ENCODE measurements at places on chromosomes 5 and 9.

- no peak for DNase-seq
Measured at GRCh38 chr5:107329850-107330249, 340.9 kb downstream of the EFNA5 start.

DNA sequence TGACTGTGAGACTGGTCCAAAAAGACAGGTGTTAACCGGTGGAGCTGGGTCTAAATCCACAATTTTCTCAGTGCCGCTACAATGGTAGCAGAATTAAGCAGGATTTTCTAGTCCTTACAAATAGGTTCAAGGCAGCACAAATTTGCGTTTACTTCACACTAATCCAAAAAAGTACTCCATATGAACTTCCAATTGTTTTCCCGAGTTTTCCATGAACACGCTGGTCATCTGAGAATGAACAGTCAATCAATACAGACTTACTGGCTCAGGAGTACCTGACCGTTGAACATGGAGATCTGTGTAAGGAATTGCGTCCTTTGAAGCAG, 709 bp downstream of the SLC35D2 start:
- no peak for DNase-seq

- no peak for DNase-seq
Measured at GRCh38 chr5:96972599-96973334, 36.9 kb downstream of the LNPEP start.

DNA sequence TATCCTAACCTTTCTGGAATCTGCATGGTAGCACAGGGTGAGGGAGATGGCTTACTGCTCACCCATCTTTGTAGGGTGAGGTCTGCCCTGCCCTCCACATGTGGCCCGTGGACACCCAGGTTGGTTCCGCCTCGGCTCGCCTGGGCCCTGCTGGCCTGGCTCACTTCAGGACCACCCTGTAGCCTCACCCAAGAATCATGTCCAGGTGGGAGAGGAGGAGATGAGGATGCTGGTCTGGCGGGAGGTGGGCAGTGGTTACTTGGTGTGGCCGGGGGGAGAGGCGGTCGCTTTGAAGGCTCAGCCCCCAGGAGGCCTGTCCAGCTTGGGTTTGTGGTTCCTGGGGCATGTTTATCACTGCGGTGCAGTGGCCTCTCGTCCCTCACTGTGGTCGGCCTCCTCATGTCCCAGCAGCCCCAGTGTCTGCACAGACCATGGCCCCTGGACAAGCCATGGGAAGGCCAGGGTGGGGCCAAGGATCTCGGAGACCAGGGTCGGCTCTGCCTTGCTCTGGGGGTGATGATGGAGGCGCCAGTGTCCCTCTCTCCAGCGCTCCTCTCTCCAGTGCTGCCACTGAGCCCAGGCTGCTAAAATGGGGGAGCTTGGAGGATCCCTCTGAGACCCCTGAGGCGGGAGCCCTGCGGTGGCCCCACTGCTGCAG, 4.6 kb downstream of the OBP2B start:
- no peak for DNase-seq

GRCh38 chr9:80561526-80561925, 989.8 kb downstream of the TLE4 start:
- DNase-seq = no peak

DNA sequence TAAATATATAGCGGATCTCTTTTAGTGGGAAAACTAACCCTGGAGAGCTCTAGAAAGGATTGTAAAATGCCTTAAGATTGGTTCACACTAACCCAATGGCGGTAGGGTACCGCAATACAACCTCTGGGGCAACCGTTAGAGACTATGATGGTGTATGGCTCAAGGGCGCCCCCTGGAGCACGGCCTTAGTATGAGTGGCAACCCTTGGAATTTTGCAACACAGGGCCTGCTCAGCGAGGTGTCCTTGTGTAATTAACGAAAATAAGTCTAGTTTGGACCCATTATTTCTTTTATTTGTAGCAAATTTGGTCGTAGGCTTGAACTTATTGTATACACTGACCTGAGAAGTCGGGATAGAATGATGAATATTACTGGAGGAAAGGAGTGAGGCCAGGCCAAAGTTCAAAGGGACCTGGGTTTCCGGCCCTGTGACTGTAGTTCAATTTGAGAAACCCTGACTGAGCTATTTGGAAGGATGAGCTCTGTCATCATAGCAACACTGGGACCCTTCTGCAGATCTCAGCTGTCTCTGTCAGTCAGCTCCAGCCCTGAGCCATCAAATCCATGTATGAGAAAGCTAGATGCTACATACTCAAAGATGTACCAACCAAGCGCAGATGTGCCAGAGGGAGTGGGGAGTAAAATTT, 54.8 kb downstream of the CAMK4 start:
- peak; percentile 93 for DNase-seq

GRCh38 chr5:36407396-36407795, 105.7 kb upstream of the RANBP3L start:
- DNase-seq = no peak

GRCh38 chr9:3863686-3864085, 337.9 kb upstream of the RFX3 start:
- no peak for DNase-seq

- DNase-seq = no peak
Measured at GRCh38 chr9:108400297-108400696, 455.5 kb downstream of the ACTL7B start.

GRCh38 chr9:133060417-133060841, 1.4 kb upstream of the CEL start:
- DNase-seq = no peak

DNA sequence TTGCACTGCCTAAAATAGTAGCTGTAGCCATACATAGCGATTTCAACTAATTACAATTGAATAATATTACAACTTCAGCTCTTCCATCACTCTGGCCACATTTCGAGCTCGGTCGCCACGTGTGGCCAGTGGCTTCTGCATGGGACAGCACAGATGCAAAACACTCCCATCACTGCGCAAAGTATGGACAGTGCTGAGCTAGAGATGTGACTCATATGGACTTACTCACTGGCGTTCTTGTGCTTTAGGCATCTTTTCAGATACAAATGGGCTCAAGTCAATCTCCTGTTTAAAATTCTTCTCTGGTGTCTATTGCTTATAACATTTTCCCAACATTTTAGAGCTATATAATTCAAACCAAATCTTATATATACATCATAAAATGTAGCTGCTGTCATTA, 222.7 kb downstream of the ELAVL2 start:
- DNase-seq = no peak

- DNase-seq = no peak
Measured at GRCh38 chr5:104538734-104539133, 976.1 kb upstream of the NUDT12 start.

DNA sequence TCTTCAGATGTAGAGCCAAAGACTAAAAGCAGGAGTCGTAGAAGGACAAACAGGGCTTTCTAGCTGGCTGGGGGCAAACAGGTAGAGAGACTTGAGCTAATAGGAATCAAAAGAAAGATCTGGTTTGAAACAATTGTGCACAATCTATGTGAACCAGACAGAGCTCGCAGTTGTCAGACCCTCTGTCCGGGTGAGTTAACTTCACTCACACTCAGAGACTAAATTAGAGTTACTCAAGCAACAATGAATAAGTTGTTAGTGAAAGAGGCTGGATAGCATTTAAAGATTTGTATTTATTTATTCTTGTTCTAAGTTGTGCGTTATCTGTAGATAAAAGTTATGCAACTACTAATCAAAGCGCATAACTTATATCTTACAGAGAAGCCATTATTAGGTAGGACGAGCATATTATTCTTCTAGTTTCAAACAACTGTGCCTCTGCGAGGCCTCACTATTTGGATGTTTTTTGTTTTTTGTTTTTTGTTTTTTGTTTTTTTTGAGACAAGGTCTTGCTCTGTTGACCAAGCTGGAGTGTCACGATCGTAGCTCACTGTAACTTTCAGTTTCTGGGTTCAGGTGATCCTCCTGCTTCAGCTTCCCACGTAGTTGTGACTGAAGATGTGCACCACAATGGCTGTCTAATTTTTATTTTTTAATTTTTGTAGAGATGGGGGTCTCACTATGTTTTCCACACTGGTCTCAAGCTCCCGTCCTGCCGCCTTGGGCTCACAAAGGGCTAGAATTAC, 13.2 kb upstream of the LNPEP start:
- DNase-seq = no peak

GRCh38 chr5:153367466-153367865, 123.0 kb upstream of the GRIA1 start:
- DNase-seq = no peak

DNA sequence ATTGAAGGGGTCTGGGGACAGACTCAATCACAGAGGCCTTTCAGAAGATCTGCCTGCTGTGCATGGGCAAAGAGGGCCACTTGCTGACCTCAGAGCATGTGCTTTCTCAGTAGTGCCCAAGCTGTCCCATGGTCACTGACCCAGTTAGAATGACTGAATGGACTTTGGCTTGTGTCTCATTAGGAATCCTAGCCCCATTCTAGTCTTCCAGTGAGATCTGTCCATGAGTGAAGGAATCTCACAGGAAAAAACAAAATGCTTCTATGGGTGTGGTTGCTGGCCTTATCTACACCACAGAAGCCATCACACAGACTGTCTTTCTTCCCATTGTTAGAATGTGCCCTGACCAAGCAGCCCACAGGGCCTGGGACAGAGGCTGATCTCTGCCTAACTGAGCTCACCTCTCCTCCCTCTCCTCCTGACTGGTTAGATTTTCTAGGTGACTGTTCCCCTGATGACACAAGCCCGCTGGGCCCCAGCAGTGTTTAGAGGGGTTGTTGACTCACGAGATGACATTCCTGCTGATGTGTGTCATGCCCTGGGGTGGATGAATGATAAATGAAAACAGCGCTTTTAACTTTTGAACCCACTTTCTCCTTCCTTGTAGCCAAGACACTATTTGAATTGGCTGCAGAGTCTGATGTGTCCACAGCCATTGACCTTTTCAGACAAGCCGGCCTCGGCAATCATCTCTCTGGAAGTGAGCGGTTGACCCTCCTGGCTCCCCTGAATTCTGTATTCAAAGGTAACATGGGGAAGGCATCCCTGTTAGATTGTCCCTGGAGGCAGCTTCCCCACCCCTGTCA, 24.8 kb downstream of the TGFBI start:
- no peak for DNase-seq

- DNase-seq = no peak
Measured at GRCh38 chr9:37550781-37551180, 25.4 kb downstream of the FBXO10 start.

- no peak for DNase-seq
Measured at GRCh38 chr9:13684656-13685055, 405.2 kb upstream of the MPDZ start.

GRCh38 chr5:130280528-130281217, 376.4 kb downstream of the CHSY3 start:
- DNase-seq = no peak

- no peak for DNase-seq
Measured at GRCh38 chr5:31623249-31623648, 15.7 kb upstream of the PDZD2 start.

DNA sequence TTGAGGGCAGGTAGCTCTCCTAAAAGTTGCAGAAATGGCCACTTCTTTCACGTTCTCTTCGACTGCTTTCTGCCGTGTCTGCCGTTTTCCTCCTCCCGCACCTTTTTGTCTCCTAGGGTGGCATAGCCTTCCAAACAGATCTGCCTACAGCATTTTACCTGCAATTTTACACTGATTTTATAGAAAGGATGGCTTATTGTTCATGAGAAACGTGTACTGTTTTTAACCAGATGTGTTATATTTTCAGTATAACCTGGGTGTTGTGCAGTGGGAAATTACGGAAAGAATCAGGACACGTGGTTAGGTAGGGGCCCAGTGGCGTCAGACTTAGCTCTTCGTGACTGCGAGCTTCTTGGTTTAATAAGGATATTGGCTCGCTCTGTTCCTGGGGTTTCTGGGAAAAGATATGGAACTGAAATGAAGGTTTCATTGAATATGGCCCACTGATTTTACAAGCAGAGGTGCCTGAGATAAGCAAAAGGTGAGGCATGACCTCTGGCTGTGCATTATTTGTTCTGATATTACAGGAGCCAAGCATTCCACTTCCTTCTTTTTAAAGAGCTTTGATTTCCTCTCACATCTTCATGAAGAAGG, 43.7 kb upstream of the PRSS3 start:
- no peak for DNase-seq

DNA sequence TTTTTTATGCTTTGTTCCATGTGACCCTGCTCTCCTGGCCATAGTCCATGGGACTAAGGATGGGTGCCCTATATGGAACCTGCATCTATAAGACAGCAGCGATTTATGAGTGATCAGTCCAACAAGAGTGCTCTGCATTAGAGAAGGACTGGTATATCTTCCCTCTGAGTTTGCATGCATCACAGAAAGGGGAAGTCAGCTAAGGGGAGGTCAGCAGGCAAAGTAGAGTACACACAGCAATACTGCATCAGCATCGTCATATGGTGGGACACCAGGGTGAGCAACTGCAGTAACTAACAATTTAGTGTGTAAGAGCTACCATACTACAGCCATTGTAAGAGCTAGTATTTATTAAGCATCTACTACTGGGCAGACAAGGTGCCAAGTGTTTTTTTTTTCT, 311.3 kb downstream of the NDUFS4 start:
- DNase-seq = no peak

DNA sequence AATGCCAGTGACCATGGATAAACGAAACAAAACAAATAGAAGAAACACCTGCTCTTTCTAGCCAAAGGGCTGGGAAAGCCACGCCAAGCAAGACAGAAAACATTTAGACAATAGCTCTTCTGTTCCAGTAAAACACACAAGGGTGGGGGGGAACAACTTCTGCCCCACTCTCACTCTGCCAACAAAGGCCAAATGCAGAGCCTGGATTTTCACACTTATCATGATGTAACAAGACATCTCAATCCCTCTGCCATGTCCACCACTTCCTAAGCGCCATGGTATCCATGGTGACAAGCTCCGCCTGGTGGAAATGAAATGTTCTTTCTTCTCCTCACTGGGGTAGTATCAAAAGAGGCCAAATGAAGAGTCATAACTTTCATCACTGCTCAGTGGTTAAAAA, 60.6 kb downstream of the DRD1 start:
- DNase-seq = no peak

- no peak for DNase-seq
Measured at GRCh38 chr9:29691758-29692407, 2118.6 kb upstream of the C9orf72 start.

- DNase-seq = no peak
Measured at GRCh38 chr9:89388084-89388867, 70.0 kb downstream of the SECISBP2 start.

- no peak for DNase-seq
Measured at GRCh38 chr9:90033028-90033650, 428.3 kb downstream of the GADD45G start.

DNA sequence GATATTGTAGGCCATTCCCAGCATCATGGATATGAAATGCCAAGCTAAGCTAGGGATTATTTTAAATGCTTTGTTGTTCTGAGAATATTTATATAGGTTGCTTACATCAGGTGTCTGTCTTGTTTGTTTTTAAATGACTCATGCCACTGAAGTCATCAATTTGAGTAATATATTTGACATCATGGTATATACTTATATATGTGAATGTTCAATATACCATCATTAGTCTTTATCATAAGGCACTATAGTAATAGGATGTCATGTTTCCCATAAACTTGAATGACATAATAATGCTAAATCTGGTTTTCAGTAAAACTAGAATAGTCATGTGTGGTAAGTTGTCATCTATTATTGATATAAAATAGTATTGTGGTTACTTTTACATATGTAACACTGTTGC, 13.1 kb downstream of the C9orf85 start:
- no peak for DNase-seq

Measured in activated CD4-positive, alpha-beta T cell treated with anti-CD3 and anti-CD28 coated beads, Interleukin-2, amount 50 U/mL, for 1 hour (primary cell).